AG08396 (cell line): ENCODE measurements at places on chromosomes 16 and 17.

DNA sequence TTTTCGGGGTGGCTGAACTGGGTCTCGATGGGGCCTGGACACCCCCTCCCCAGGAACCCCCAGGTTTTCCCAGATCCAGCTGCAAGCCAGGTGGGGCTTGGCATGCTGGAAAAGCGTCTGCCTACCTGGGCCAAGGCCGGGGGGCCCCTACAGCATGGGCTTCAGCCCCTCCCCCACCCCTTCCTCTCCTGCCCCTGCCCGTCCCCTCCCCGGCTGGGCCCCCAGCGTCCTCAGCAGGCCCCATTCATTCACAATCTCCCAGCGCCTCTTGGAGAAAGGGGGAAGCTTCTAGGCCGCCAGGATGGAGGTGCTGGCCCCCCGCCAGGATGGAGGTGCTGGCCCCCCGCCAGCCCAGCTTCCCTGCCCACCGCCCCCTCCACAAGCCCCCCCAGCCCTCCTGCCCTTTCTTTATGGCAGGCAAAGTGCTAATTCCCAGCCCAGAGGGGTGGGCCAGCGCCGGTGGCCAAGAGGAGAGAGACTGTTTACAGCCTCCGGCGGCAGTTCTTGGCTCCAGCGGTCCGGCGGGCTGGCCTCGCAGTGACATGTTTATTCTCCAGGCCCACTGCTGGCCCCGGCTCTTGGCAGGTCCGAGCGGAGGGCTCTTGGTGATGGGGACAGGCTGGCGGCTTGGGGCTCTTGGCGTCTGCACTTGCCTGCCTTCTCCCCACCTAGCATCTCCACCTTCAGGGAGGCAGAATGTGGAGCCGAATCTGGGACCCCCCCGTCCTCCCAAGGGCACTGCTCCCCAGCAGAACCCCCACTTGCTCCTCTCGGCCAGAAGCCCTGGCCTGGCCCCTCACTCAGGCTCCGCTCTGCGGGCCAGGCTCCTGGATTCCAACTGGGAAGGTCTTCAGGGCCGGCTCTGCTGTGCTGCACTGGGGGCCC is 94.4 kb upstream of the CIBAR2 start:
- peak; percentile 72 for DNase-seq

DNA sequence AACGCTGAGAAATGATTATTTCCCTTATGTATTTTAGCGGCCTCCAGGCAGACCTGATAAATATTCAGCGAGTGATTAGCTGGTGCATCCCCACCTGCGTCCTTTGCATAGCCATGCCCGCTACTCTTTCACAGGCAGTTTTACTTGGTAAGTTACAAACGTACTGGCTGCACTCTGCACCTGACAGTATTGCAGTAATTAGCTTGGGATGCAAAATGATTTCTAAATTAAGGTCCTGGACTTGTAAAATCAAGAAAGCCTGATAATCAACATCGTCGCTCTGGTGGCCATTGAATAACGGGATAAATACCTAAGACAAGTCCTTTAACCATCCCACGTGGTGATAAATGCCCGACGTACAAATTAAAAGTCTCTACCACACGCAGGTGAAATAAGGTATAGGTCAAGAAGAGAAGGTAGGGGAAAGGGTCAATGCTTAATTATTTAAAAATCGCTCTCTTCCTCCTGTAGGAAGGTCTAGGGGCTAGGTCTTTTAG is 998 bp upstream of the PRKCA start:
- DNase-seq = no peak

DNA sequence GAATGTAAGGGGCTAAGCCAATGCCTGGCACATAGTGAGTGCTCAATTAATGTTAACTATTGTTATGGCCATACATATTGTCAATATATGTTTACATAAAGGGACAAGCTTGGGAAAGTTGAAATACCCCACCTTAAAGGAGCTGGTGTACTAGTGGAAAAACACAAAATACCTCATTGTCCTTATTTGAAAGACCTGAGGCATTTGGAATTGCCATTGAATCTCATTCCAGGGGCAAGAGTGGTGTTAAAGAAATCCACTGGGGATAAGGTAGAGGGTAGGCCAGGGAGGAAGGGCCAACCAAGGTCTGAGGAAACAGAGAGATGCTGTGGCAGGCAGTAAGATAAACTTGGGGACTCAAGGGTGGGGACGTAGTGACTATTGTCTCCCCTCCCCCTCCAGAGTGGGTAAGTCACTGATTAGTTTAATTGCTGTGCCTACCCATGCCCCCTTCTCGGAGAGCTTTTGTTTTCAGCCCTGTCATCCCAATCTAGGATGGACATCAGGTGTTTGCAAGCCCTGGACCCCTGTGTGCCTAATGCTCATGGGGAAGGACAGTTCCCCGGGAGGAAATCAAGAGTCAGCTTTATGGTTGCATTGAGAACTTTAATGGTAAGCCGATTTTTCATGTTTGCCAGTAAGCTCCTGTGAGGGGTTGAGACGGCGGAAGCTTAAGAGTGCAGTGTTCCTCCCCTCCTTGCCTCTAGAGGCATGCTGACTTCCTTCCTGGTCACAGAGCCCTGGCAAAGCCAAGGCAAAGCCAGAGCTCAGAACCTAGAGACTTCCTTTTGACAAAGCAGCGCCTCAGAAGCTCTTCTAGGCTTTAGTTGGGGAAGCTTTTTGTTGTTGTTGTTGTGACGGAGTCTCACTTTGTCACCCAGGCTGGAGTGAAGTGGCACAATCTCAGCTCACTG is 2.5 kb upstream of the HEATR9 start:
- no peak for DNase-seq

- DNase-seq = no peak
These were observed 28.4 kb upstream of the TMC5 start for GRCh38 chr16:19389246-19389645.

GRCh38 chr17:79400989-79401703 is 209.7 kb downstream of the RBFOX3 start:
- peak; percentile 90 for DNase-seq

GRCh38 chr17:32111141-32111771 is 31.0 kb upstream of the RHOT1 start:
- peak; percentile 37 for DNase-seq

DNA sequence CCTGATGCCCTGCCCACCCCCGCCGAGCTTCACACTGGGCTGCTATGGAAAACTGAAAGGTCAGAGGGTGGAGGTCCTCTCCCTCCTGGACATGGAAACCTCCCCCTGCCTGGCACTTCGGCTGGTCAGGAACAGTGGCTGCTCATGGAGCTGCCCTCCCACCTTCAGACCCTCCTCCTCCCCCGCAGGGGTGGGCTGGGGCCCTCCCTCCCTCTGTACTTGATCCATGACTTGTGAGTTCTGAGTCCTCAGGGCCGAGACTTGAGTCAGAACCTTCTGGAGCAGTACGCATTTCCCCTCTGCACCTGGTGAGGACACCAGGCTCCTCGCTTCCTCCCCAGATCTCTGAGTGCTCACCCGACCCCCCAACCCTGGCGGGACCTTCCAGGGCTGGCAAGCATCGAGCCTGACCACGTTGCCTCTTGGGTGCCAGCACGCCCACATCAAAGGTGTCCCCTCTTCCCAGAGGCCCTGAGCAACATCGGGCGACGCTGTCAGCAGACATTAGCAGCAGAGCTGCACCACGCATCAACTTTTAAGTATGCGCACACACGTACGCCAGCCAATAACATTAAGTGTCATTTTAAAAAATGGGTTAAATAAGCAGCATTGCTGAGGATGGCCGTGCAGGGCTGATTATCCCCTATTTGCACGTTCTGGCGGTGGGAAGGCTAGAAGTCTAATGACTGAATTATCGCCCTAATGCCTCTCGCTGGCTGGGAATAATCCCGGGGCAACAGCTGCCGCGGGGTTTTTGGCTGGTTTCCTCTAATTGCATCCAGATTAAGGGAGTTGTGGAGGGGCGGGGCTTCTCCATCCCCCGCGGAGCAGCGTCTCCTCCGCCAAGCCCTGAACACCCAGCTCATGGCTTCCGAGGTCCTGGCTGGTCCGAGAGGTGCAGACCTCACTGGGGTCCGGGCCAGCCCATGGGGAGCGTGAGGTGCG is 98.0 kb downstream of the TBC1D16 start:
- no peak for DNase-seq

GRCh38 chr17:39169101-39169500 is 3.1 kb upstream of the ARL5C start:
- no peak for DNase-seq

DNA sequence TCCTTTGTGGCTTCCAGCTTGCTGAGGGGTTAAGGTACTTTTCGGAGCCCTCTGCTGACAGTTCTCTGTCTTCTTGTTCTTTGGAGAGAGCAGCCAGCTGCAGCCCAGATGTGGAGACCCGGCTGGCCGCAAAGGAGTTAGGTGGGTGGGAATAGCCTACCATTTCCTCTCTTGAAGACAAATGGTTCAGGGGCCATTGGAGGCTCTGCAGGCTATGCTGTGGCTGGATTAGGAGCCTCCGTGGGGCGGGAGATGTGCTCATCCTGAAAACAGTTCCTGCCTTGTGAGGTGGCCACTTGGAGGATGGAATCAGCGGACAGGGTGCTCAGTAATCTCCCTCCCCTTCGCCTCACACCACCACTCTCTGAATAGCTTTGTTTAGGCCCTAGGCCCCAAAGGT is 30.3 kb downstream of the MEOX1 start:
- no peak for DNase-seq

DNA sequence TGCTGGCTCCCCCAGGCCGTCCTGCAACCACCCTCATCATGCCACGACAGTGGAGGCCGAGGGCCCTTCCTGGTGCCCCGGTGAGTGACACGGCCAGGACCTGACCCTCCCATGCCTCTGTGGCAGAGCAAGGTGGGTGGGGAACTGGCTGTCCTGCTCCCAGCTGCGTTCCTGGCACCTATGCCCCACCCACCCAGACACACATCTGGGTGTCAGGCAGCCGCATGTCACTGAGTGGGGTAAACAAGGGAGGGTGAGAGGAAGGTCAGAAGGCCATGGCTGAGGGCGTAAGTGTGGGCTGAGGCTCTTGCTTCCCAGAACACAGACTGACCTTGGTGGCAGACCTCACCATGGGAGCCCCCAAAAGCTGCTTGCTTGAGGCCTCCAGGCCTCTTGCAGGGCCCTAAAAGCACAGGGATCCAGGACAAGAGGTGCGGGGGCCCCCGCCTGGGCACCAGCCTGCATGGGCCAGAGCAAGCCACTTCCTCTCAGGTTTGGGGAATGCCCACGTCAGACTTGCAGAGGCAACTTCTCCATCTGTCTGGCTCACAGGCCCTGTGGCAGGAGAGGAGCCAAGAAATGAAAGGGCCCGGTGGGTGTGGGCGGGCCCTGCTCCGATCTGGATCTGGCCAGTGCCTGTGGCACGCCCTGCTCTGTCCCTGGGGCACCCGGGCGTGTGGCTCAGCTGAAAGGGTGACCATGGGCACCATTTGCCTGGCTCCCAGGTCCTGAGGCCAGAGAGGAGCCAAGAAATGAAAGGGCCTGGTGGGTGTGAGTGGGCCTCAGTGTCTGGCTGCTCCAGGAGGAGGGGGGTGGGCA is 3.9 kb upstream of the CCDC57 start:
- peak; percentile 79 for DNase-seq

DNA sequence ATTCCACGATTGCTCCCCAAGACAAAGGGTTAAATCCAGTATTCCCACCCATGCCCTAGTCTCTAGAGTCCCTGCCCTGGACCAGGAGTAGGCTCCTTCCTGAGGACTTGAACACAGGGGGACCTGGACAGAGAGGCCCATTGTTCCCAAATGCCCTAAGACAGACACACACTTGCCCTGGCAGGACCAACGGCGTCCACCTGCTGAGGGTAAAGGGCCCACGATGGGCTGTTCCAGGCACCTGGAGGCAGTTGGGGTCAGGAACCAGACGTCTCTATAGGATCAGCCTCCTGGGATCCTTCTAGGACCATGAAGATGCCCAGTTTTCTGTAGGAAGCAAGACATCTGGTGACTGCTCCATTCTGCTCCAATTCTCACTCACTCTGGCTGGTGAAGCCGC is 39.3 kb downstream of the TNFRSF13B start:
- no peak for DNase-seq

DNA sequence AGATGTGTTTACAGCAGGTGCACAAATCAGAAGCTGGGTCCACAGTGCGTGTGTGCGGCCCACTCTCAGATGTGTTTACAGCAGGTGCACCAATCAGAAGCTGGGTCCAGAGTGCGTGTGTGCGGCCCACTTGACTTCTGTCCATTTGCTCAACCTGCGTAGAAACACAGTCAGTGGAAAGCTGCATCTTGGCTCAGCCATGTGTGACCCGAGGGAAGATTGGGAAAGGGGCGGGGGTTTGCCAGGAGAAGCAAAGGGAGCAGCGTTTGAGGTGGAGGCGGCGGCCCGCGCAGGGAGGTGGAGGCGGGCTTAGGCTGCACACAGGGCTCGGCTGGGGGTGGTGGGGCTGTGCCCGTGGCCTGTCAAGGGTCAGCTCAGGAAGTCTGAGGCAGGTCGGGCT is 4.3 kb downstream of the CTU2 start:
- no peak for DNase-seq

GRCh38 chr16:47262938-47263337 is 119.2 kb upstream of the NETO2 start:
- no peak for DNase-seq

DNA sequence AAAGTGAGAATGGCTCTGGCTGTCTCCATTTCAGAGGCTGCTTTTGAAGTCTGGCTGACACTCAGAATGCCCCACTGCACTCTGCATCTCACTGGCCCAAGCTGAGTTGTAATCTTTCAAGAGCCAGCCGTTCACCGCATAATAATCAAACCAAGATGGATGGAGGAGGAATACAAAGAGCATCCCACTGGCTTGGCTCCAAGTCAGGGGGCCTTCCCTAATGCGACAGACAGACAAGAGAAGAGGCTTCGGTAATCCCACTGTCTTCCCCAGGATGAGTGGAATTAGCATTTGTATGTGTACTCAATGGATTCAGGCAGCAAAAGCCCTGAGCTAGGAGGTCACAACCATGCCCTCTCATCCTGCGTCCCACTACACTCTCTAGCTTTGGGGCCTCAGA is 68.0 kb downstream of the CBLN1 start:
- DNase-seq = no peak

- peak; percentile 95 for DNase-seq
These were observed 49.8 kb upstream of the BAHCC1 start for GRCh38 chr17:81345228-81346089.

GRCh38 chr16:63913290-63913689 is 1208.6 kb downstream of the CDH11 start:
- no peak for DNase-seq

DNA sequence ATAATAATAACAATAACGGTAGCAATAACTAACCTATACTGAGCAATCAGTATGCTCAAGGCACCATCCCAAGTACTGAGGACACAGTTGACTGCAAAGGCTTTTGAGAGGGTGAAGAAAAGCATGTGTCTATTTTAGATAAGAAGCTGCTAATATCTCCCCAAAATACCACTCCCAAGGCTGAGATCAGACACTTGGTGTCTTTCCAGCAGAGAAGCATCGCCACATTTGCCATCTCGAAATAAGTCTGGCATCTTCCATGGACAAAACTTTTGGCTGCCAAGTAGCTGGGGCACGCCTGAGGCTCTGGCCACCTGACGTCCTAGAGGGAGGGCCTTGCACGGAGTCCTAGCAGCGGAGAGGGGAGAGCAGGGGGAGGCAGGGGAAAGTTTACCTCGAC is 39.0 kb downstream of the ZNF423 start:
- no peak for DNase-seq

DNA sequence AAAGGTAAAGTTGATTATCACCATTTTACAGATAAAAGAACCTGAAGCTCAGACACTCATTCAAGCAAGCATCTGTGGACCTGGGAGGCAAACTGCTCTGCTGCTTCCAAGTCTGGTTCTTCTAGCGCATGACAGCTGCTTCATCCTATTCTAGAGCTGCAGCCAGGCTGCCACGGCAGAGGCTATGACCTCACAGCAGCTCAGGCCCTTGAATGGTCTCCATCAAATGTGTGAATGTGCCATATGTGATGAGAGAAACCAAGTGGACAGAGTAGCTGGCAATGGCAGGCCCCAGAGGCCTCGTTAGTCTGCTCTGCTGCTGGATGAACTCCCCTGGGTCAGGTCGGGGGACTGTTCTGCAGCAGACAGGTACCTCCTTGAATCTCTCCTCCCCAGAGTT is 30.7 kb upstream of the FOXJ1 start:
- no peak for DNase-seq
